A549 treated with ZK216348 at 1 μM for 4 hours (cell line): ENCODE measurements at places on chromosomes 3 and 15. TPM values are rescaled to one million over a fixed set of nuclear protein-coding genes. Genes with fewer than 3 reads are reported as not detected.

Gene SPINK8
- not detected in 5 replicates for total RNA-seq

Gene ATP13A5
- total RNA-seq, result not detected in 5 replicates

Gene FANCD2OS
- not detected in 5 replicates for total RNA-seq

Gene MAP1A
- 0.62 to 0.81 TPM (median 0.78 TPM) in 5 replicates for total RNA-seq

Gene MYH15
- total RNA-seq, result 0.12 to 0.23 TPM (median 0.15 TPM) in 5 replicates

Gene ARGFX
- total RNA-seq, result not detected in 5 replicates

Gene AP3B2
- total RNA-seq, result 0.41 to 1.7 TPM (median 0.88 TPM) in 5 replicates

Gene FOXL2NB
- total RNA-seq, result 0.95 to 1.5 TPM (median 1.3 TPM) in 5 replicates

Gene EEF1AKMT4
- total RNA-seq, result 8.0 to 13.2 TPM (median 11.0 TPM) in 5 replicates

Gene ITIH1
- not detected in 5 replicates for total RNA-seq

Gene FETUB
- 0.14 to 0.34 TPM (median 0.28 TPM) in 3 of 5 replicates, not detected in the others for total RNA-seq

Gene APOD
- total RNA-seq, result 0.54 to 1.4 TPM (median 0.93 TPM) in 5 replicates

Gene CPNE9
- total RNA-seq, result 0.14 to 0.30 TPM (median 0.21 TPM) in 3 of 5 replicates, not detected in the others

Gene HACD3
- total RNA-seq, result 113 to 157 TPM (median 144 TPM) in 5 replicates

Gene MRAS
- total RNA-seq, result 7.0 to 10.2 TPM (median 8.8 TPM) in 5 replicates

Gene ADGRG7
- not detected in 5 replicates for total RNA-seq

Gene THUMPD3
- 50.6 to 68.1 TPM (median 57.3 TPM) in 5 replicates for total RNA-seq

Gene FBLN2
- total RNA-seq, result 1.5 to 3.1 TPM (median 2.2 TPM) in 5 replicates

Gene CRYGS
- total RNA-seq, result 0.27 to 0.81 TPM (median 0.43 TPM) in 5 replicates

Gene SLC25A20
- 10.2 to 13.8 TPM (median 11.1 TPM) in 5 replicates for total RNA-seq

Gene ZKSCAN7
- total RNA-seq, result not detected in 5 replicates

Gene BAHD1
- total RNA-seq, result 9.1 to 12.4 TPM (median 11.5 TPM) in 5 replicates

Gene PIERCE2
- 1.9 to 5.6 TPM (median 3.7 TPM) in 5 replicates for total RNA-seq

Gene DUOX1
- not detected in 5 replicates for total RNA-seq

Gene KCNMB3
- total RNA-seq, result 0.89 to 2.2 TPM (median 1.5 TPM) in 5 replicates

Gene SLC22A14
- 0.09 TPM in 2 of 5 replicates, not detected in the others for total RNA-seq

Gene PLIN1
- 0.09 to 0.11 TPM (median 0.10 TPM) in 3 of 5 replicates, not detected in the others for total RNA-seq

Gene CMSS1
- total RNA-seq, result 50.3 to 82.3 TPM (median 58.1 TPM) in 5 replicates

Gene PTPN23
- total RNA-seq, result 20.9 to 29.6 TPM (median 23.5 TPM) in 5 replicates

Gene AHSG
- total RNA-seq, result 0.18 to 0.29 TPM in 2 of 5 replicates, not detected in the others

Gene EHHADH
- 1.8 to 3.1 TPM (median 2.7 TPM) in 5 replicates for total RNA-seq

Gene COL6A6
- total RNA-seq, result not detected in 5 replicates

Gene CHDH
- 1.4 to 3.0 TPM (median 2.3 TPM) in 5 replicates for total RNA-seq

Gene PRSS50
- total RNA-seq, result not detected in 5 replicates

Gene CERS3
- not detected in 5 replicates for total RNA-seq

Gene PLSCR2
- not detected in 5 replicates for total RNA-seq

Gene SLC2A2
- total RNA-seq, result not detected in 5 replicates

Gene NANOGP8
- not detected in 5 replicates for total RNA-seq
